Activated T-helper 1 cell treated with Interleukin-2 at 50 U/mL for 16 hours (primary cell): ENCODE measurements at places on chromosomes 2 and 18.

DNA sequence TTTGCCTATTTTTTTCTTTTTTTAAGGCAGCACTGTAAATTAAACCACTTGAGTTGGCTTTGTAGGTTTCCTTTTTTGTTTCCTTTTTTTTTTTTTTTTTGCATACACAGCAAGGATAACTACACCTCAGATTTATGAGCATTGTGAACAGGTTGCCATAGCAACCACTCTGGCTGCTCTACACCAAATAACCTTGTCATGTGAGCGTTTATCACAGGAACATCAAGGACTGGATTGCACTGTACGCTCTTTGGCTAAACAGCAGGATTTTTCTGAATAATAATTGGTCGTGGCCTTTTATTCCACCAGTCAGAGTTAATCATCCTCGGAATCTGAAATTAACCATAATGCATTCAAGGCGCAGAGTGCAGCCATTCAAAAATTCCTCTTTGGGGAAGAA, 199.1 kb upstream of the SLC14A2 start:
- DNase-seq: no peak

- no peak for DNase-seq
Observed at GRCh38 chr18:29361843-29362242, 1184.9 kb upstream of the CDH2 start.

DNA sequence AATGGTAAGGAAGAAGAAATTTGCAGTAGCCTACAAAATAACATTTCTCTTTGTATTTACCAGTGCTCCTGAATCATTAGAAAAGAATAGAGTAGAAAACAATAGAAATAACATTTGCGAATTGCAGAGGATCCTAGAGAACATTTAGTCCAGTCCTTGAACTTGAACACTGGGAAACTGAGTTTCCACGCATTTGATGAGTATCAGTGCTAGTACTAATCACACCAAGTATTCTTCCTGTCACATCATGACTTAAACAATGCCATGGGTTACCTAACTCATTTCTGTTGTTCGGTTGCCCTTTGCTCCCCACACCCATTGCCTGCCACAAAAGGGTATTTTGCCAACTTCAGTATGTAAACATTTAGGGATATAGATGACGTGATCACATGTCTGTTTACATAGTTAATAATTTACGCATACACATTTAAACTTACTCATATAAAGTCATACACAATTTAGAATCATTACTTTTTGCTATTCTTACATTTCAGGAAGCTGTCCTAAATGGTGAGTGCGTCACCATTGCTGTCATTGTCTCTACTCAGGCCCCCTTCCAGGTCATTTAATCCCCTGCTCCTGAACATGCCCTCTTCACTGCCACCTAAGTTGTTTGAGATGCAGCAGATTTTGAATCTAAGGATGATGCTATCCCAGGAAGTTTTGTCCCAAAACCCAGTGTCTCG, 42.3 kb downstream of the CRIM1 start:
- DNase-seq: no peak

GRCh38 chr2:114218383-114218782, 224.1 kb upstream of the DPP10 start:
- DNase-seq: no peak

GRCh38 chr2:46487667-46488335, 8.4 kb downstream of the TMEM247 start:
- DNase-seq: no peak

- DNase-seq: no peak
Observed at GRCh38 chr18:50429207-50429948, 54.5 kb downstream of the SKA1 start.
